GF-D8 (cell line): ENCODE measurements at places on chromosomes 5 and 9.

GRCh38 chr5:73115399-73116051, 4.8 kb upstream of the TMEM171 start:
- no peak for DNase-seq

GRCh38 chr5:30607301-30607894, 586.1 kb upstream of the CDH6 start:
- DNase-seq = no peak

DNA sequence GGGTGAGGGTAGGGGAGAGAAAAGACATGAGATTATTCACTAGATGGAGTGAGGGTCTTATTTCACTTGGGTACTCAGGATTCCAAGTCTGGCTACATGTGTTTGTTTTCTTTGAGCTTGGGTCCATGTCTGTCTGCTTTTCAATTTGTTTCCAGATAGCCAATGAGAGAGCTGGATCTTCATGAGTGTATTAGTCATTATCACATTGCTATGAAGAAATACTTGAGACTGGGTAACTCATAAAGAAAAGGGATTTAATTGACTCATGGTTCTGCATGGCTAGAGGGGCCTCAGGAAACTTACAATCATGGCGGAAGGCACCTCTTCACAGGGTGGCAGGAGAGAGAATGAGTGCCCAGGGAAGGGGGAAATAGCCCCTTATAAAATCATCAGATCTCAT, 196.8 kb upstream of the TRIM32 start:
- no peak for DNase-seq

DNA sequence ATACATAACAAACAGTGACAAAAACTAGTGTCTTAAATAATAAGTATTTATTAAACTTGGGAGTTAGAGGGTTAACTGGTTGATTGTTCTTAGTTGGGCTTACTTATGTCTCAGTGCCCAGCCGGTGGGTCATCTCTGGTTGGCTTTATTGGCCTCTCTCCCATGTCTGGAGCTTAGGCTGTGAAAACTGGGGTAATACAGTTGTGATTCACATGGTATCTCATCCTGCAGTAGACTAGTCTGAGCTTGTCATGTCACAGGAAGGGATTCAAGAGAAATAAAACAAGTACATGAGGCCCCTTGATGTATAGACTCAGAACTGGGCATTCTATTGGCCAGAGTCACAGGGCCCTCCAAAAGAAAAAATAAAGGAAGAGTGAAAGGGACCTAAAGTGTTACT, 466.4 kb upstream of the SMC2 start:
- DNase-seq = no peak

- no peak for DNase-seq
Measured at GRCh38 chr9:89426384-89426961, 71.4 kb downstream of the SEMA4D start.

- DNase-seq = no peak
Measured at GRCh38 chr5:123294544-123294943, 128.7 kb downstream of the CEP120 start.

GRCh38 chr9:99433095-99433494, 211.0 kb downstream of the SEC61B start:
- no peak for DNase-seq

DNA sequence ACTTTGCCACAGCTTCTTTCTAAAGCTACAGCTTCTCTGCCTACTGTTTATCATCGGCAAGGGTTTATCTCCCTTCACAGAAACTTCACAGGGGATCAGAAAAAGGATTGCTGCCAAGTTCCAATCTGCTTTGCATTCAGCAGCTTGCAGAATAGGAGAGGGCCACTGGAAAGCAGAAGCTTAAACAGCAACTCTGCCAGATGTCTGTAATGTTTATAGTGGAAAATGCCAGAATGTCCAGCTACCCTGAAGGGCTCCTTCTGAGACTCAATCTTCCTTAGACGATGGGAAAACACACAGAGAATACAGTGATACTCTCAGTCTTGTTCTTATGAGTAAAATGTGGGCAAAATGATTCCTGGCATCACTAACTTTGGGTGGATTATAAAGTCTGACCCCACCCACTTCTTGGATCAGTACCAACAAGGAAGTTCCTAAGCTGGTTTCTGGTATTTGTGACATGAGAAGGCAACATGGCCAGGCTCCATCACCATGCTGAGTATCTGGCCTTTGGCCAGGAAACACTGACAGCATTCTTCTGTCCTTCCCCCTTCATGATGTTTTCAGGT, 19.0 kb downstream of the STOM start:
- DNase-seq = no peak

GRCh38 chr9:69746859-69747560, 12.8 kb downstream of the PTAR1 start:
- DNase-seq = no peak

DNA sequence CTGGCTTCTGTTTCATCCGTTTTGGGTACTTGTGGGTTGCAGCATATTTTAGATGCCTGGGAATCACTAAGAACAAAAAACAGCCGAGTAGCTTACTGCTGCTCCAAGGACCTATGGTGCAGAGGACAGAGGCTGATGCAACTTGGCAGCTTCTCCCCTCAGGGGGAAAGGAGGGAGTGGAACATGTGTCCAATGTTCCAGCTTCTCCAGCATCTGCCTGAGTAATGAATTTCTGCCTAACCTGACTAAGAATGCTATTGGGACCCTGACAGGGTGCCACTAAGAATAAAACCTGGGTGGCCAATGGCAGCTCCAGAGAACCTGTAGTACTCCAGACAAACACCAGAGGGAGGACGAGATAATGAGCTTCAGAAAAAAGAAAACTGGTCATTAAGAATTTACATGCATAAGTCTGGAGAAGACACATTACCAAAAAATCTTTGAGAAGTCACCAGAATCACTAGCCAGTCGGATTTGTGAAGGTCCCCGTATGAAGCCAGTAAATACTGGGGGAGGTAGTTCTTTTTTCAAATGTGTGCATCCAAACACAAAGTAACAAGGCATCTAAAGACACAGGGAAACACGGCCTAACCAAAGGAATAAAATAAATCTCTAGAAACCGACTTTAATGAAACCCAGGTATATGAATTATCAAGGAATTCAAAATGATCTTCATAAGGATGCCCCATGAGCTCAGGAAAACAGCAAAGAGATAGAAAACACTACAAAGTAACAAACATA, 293.5 kb downstream of the HINT1 start:
- no peak for DNase-seq

- DNase-seq = no peak
Measured at GRCh38 chr9:89714321-89714720, 109.5 kb downstream of the GADD45G start.

DNA sequence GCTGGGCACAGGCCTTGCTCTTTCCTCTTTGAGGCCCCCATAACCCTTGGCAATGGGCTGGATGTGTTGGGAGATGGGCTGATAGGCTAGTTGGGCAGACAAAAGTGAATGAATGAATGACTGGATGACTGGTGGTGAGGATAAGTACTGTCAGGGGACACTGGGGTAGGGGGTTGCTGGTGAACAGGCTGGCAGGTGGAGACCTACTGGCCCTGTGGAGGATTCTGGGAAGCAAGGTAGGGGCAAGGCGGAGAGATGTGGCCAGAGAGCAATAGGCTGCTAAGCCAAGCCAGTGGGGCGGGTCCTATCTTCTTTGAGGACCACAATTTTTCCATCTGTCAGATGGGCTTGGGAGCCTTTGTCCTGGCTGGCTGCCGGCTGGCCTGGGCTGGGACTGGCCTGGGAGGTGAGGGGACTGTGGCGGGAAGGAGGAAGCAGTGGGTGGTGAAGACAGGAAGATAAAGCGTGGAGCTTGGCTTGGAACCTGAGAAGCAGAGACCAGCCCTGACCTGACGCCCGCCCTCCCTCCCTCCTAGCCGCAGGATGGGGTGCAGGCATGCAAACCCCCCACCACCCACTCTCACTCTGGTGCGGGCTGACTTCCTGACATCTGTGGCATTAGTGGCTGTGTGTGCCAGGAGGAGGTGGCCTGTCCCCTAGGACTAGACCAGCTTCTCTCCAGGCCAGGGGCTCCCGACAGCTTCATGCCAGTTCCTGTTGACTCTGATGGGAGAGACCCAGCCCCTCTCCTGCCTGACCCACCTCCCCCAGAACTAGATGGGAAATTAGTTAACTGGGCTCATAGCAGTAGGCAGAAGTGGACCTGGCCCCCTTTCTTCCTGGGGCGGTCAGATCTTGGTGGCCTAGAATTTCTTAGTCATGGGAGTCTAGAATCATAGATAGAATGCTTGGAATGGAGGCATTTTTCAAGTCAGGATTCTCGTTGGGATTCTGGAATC, 9.5 kb downstream of the CXXC5 start:
- DNase-seq = peak; percentile 89

DNA sequence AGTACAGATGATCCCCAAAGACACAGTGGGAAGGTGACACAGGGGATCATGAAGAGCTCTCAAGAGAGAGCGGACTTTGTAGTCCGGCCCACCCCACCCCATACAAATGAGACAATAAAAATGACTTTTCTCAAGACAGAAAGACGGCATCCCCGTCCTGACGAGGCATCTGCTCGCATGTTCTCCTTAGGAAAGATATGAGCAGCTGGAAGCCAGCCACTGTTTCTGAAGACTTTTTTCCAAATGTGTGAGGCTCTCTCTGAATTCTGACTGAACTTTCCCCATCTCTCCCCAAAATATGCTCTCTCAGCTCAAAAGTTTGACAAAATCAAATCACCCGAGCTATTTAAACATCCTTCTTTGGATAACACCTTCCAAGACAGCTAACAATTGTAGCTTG, 105.2 kb downstream of the RFK start:
- no peak for DNase-seq

DNA sequence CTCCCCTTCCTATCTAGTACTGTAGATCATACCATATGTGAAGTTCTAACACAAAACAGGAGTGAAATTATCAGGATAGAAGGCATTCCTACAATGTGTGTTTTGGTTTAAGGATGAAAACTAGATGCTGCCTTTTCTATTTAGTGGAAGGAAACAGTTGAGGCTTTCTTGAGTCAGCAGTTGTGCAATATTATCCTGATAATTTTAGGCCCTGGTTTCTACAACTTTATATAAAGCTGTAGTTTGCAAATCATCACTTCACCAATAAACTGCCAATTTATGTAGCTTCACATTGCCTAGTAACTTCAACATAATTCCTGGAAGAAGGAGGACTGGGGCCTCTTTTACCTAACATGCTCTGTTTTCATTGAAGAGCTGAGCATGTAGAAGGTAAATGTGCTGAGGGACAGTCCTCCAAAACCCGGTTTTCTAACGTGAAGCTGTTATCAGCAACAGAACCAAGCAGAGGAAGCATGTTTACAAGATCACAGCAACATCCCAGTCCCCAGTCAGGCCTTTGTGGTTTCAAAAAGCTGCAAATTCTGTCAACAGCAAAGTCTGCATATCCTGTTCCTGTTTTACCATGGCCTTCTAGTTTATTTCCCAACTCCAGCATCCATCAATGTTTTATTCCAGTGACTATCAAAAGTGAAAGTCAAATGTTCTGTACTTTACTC, 513.4 kb upstream of the MEF2C start:
- peak; percentile 1 for DNase-seq

DNA sequence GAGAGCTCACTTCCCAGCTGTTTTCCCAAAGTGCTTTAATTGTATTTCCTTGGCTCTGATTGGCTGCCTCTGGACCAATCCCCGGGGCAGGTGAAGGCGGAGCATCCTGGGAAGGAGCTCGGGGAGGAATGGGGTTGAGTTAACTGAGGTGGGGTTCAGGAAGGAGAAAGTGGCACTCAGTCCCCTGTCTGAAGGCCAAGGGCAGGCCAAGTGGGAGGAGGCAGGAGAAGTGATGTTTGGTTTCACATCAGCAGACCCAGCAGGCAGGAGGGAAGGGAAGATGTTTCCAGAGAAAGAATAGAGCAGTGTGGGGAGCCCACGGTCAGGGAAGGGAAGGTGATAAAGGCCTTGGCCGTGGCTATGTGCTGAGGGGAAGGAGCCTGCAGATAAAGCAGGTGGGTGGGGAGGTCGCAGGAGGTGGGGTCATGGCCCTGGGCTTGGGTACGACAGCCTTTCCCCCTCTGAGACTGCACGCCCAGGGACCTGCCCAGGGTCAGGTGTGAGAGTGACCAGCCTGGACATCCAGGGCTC, 3.1 kb downstream of the TSPAN17 start:
- DNase-seq = no peak

DNA sequence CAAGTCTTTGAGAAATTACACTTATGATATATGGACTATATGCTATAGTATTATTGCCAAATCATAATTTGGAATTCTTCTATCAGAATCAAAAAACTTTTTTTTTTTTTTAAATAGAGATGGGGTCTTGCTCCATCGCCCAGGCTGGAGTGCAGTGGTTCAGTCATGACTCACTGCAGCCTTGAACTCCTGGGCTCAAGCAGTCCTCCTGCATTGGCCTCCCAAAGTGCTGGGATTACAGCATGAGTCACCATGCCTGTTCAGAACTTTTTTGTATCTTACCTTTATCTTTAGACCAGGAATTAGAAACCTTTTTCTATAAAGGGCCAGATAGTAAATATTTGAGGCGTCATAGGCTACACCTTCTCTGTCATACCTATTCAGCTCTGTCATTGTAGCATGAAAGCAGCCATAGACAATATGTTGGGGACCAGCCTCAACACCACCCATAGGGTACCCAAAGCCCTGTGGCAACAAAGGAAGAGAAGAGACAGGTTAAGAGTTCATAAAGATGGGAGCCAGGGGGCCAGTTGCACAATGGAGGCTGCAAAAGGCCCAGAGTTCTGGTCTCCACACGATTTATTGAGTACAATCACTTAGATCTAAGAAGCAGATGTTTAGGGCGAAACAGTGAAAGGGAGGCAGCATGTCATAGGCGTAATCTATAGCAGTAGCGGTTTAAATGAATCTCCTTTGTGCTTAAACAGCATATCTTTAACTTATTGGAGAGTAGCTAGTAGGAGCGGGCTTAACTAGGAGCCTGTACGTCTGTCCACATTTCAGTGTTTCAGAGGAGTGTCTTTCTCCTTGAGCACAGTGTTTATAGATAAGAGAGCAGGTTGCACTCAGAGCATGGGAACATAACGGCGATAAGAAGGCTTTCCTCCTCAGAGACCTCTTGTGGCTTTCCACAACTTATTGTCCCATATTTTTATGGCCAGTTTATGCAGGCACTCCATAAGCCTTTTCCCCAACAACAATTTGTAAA, 12.5 kb downstream of the ECM2 start:
- no peak for DNase-seq
